ENCODE measurements at places on chromosomes 6 and 20.
A peak's percentile ranks its signal among the peaks of the same experiment; 100 is the strongest.

GRCh38 chr6:91566467-91566866 lies 979.6 kb upstream of the MAP3K7 start:
- no peak for DNase-seq

GRCh38 chr6:158868890-158869825 lies 50.0 kb upstream of the EZR start:
- peak; percentile 93 for DNase-seq

- no peak for DNase-seq
Observed at GRCh38 chr6:92496527-92496926, 922.8 kb downstream of the EPHA7 start.

DNA sequence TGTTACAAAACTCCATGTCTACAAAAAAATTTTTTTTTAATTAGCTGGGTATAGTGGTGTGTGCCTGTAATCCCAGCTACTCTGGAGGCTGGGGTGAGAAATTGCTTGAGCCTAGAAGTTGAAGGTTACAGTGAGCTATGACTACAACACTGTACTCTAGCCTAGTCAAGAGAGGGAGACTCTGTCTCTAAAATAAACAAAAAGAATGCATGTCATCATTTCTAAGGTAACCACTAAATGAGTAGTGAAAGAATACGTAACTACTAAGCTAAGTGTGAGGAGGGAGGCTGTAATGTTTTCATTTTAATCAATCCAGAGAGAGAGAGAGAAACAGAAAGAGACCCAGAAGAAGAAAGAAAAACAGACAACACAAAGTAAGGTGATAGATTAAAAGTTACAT lies 9.9 kb downstream of the SYCP2 start:
- no peak for DNase-seq

DNA sequence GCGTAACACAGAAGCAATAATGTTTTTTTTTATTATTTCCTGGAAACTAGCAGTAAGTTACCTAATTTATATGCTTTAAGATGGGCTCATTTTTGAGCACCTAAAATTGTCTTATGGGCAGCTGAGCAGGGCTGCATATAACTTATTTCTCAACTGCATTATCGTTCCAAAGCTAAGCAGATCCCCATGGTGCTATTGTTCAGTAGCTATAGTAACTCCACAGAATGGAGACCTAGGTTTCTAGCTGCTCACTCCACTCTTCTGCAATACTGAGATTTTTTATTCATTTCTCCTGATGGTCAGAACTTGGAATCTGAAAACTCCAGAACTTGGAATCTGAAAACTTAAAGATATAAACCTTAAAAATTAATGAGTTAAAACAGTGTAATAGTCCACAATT lies 18.7 kb downstream of the CRISP1 start:
- no peak for DNase-seq

- no peak for DNase-seq
Observed at GRCh38 chr6:22658934-22659333, 89.6 kb downstream of the HDGFL1 start.

GRCh38 chr20:61853073-61854005 lies 212.3 kb downstream of the TAF4 start:
- DNase-seq, result no peak

DNA sequence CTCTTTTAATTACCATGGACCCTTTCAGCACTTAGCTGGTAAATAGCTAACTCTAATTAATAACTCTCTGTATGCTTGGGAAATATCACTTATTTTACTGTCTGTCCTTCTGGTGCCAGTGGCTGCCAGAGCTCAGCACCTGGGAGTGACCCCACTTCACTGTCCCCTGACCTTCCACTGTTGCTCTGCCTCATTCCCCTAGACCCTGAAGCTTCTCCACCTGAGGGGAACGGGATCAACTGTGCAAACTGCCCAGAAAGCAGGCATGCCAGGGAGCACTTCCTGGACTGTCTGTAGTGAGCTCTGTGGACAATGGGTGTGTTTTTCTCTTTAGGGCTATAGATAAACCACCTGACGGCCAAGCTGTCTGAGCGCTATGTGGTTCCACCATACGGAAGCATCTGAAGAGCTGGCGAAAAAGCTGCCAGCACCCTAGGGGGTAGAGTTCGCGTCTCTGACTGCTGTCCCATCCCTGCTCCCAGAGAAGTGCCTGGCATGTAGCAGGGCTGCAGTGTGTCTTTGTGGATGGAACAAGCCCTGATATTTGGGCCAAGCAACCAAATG lies 106.3 kb upstream of the FOXA2 start:
- no peak for DNase-seq

- DNase-seq, result no peak
Observed at GRCh38 chr20:44586289-44586911, 4.0 kb downstream of the PKIG start.

DNA sequence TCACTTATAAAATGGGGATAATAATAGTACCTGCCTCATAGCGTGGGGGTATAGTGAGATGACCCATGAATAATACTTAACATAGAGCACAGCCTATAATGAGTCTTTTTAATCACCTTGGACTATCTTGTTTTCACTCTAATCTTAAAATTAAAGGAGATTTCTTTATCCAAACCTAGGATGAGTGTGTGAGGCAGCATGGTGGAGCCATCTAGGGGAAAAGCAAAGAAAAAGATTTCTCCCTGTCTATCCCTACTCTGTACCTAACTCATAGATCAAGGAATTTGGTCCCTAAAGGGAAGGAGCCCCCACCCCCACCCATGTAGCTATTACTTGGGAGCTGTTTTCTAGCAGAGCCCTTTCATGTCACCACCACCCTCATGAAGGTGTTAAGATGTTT lies 45.2 kb upstream of the PAK5 start:
- no peak for DNase-seq

- DNase-seq, result no peak
Observed at GRCh38 chr6:74879976-74880375, 325.9 kb downstream of the COL12A1 start.

- DNase-seq, result no peak
Observed at GRCh38 chr6:125528621-125529041, 220.8 kb upstream of the HEY2 start.

Measured in 8988T (cell line).